Left cardiac atrium (tissue), 4 donors: ENCODE measurements at places on chromosomes 5 and 9. TPM values are rescaled to one million over a fixed set of nuclear protein-coding genes. Genes with fewer than 3 reads are reported as not detected.

- DNase-seq: no peak
Observed at GRCh38 chr5:79408028-79408427, 105.9 kb downstream of the HOMER1 start.

GRCh38 chr5:5634817-5635216 is 212.3 kb downstream of the ICE1 start:
- no peak for DNase-seq

DNA sequence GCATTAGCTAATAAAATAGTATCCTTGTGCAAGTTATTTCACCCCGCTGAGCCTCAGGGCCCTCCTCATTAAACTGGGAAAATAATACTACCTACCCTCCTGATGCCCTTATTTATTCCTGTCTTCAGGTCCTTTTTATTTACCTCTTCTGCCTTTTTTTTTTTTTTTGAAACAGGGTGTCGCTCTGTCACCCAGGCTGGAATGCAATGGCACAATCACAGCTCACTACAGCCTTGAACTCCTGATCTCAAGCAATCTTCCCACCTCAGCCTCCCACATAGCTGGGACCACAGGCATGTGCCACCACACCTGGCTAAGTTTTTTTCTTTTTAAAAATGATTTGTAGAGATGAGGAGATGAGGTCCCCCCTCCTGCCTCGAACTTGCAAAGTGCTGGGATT is 20.9 kb downstream of the HBEGF start:
- no peak for DNase-seq

DNA sequence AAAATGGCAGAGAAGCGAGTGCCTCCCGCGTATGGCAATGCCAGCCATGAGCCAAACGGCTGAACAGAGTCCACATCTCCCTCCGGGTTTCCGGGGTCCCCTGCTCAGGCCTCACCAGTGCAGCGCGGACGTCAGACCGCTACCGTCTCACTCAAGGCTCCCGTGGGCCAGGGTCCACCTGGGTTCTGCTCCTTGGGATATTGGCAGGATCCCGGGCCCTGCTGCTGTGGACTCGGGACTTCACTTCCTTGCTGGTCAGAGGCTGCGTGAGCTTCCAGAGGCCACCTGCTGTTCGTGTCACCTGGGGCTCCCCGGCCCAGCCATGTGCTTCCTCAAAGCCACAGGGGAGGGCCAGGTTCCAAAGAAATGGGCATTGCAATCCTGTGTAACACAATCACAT is 38.4 kb upstream of the CLPTM1L start:
- no peak for DNase-seq

DDX4 gene
- total RNA-seq: not detected

CD274 gene
- 7.3 TPM for total RNA-seq

PCDHB7 gene
- total RNA-seq: 1.7 TPM

- DNase-seq: peak; percentile 53
Observed at GRCh38 chr5:73448463-73449136, at the start of gene FOXD1. Gene FOXD1 (minus strand): TSS chr5:73448777. CDS start chr5:73448362, 415 bp downstream.
